ENCODE measurements at places on chromosomes 11 and 22. TPM values are rescaled to one million over a fixed set of nuclear protein-coding genes. Genes with fewer than 3 reads are reported as not detected.

PANX3 gene
- total RNA-seq, result not detected

ZP1 gene
- total RNA-seq, result not detected

MIOX gene
- not detected for total RNA-seq

DAGLA gene
- 7.5 TPM for total RNA-seq

CEND1 gene
- not detected for total RNA-seq

PKP3 gene
- 0.06 TPM for total RNA-seq

KCNQ1 gene
- total RNA-seq, result 0.32 TPM

LTBP3 gene
- 17.5 TPM for total RNA-seq

TNRC6B gene
- 9.9 TPM for total RNA-seq

DLG2 gene
- total RNA-seq, result 0.49 TPM

C22orf15 gene
- total RNA-seq, result 0.81 TPM

GAL gene
- total RNA-seq, result 0.19 TPM

ALKBH8 gene
- 3.7 TPM for total RNA-seq

OR5A1 gene
- not detected for total RNA-seq

OR6T1 gene
- total RNA-seq, result not detected

ESRRA gene
- total RNA-seq, result 42.1 TPM

PLEKHA7 gene
- 9.8 TPM for total RNA-seq

CLMP gene
- total RNA-seq, result 0.06 TPM

GSTT2B gene
- 1.3 TPM for total RNA-seq

KCTD14 gene
- total RNA-seq, result 0.25 TPM

OR6X1 gene
- not detected for total RNA-seq

SELENOM gene
- total RNA-seq, result 17.5 TPM

ARHGAP42 gene
- 28.2 TPM for total RNA-seq

SLC7A4 gene
- not detected for total RNA-seq

FADD gene
- 49.3 TPM for total RNA-seq

TSPAN32 gene
- not detected for total RNA-seq

FAR1 gene
- 56.5 TPM for total RNA-seq

MYO18B gene
- total RNA-seq, result not detected

LDLRAD3 gene
- total RNA-seq, result 6.5 TPM

VPS11 gene
- total RNA-seq, result 35.4 TPM

PLAAT2 gene
- total RNA-seq, result not detected

TMEM121B gene
- under 0.01 TPM for total RNA-seq

Measured in bladder microvascular endothelial cell (primary cell).